ENCODE measurements at places on chromosomes 4 and X.
A peak's percentile ranks its signal among the peaks of the same experiment; 100 is the strongest.

- no peak for DNase-seq
Measured at GRCh38 chr4:56857601-56858309, 36.3 kb upstream of the SPINK2 start.

- DNase-seq: no peak
Measured at GRCh38 chr4:34193451-34194154, 2050.7 kb downstream of the ARAP2 start.

DNA sequence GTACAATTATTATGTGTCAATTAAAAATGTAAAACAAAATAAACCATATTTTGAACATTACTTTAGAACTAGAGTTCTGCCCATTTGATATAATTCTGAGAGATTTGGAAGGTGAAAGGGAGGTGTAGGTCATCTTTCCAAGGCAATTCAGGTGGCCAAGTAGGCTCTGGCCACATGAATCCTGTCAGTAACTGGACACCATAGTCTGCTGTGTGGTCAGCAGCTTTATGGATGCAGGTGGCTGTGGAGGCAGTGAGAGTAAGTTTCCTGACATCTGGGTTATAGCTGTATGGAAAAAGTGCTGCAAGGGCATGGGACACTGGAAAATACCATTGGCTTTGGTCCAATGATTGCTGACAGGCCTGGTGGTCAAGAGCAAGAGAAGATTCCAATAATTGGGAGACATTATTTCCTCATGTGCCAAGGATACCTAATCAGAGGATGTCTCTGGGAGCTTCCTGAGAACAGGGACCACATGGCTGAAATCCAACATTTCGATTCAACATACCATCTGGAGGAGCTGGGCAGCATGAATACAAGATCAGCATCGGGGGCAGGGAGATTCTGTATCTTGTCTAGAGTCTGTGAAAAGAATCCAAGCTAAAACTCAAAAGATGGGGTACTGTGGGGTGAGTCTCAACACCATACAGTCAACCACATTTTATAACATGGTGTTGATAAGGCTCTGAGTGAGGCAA, 523.1 kb downstream of the MID1IP1 start:
- DNase-seq: no peak

GRCh38 chrX:17606231-17606630, 131.1 kb upstream of the SCML1 start:
- DNase-seq: no peak

DNA sequence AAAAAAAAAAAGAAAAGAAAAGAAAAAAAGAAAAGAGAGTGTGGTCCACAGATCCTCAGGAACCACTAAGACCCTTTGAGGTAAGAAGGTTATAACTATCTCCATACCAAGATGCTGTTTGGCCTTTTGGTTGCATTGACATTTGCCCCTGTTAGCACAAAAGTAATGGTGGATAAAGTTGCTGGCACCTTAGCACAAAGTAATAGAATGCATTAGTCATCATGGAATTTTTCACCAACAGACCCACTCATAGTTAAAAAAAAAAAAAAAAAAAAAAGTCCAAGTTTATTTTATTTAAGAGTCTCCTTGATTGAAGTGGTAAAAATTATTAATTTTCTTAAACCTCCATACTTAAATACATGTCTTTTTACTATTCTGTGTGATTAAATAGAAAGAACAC, 78.4 kb upstream of the RBPJ start:
- DNase-seq: no peak

DNA sequence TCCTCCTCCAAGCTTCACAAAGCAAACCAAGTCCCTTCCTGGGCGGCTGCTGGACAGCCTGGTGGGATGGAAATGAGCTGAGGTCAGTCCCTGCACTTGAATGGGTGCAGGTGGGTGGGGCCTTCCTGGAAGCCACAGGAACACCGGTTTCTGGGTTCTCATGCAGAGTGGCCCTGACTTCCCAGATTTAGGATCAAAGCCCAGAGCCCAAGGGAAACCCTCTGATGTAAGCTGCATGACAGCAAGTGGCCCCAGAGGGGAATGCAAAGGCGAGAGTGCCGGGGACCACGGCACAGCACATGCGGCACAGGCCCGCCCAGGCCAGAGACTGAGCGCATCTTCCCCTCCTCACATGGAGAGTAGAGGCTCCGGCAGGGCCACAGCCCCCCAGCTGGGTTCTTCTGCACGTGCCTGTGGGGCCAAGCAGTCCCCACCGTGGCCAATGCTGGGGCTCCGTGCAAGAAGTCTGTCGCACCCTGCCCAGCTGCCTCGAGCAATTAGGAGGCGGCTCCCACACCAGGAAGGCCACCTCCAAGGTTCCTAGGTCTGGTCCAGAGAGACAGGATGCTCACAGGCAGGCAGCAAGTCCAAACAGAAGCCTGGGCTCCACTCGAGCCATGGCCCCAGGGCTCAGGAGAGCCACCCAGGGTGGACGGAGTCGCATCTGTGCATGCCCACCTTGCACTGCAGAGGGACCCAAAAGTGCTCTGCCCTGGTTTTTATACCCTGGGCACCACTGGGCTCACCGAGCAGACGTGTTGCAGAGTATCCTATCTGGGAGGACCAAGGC, 83.0 kb downstream of the HTRA3 start:
- peak; percentile 53 for DNase-seq

DNA sequence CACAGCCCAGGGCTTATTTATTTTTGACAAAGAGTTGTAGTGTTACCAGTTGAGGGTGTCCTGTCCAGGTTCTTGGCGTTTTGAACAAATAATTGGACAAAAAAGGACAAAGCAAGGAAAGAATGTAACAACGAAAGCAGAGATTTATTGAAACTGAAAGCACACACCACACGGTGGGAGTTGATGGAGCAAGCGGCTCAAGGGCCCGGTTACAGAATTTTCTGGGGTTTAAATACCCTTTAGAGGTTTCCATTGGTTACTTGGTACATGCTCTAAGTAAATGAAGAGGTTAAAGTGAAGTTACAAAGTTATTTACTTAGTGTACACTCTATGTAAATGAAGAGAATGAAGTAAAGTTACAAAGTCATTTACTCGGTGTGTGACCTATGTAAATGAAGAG, 27.8 kb upstream of the OPHN1 start:
- DNase-seq: no peak

DNA sequence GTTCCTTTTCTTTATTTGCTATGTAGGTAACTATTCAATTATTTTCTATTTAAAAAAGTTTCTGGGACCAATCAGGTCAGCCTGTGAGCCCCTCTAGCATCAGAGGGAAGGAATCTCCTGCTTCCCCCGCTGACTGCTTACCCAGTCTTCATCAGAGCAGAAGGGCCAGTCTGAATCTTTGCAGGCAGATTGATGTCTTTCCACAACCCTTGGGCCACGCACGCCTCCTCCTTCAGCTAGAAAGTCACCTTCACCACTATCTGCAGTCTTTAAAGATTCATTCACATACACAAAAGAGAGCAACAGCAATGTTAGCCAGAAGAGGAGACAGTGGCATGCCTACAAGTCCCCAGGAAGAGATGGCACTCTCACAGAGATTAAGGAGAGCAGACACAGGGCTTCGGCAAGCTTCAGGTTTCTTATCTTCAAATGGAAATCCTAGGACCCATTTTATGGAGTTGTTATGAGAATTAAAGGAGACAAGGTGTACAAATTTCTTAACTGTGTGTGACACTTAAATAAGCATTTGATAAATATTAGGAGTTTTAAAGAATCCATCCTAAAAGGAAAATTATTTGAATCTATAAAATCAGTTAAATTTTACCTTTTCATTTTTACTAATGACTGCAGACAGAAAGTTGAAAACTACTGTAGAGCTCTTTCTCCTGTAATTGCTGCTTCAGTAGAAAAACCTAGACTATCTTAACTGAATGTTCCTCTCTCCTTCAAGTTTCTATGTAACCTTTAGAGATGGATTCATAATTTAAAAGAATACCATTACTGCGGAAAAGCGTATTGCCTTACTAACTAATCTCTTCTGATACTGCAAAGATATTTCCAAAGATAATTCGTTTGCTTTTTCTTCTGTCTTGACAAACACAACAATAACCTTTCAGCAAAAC, 995 bp downstream of the FGA start:
- DNase-seq: no peak

DNA sequence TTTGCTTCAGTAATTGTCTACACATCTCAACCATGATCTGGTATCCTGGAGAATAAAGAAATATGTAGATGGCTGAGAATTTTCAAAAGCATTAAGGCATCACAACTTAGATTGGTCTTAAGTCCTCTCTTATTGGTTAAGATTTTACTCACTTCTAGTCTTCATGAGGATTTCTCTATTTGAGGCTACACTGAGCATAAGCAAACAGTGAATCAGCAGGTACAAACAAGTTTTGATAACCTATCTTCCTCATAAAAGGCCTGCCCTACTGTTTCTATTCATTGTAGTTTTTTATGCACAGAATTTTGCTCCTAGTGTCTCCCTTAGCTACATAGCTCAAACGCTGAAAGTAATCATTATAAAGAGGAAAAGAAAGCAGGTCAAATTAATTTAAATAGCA, 460.7 kb upstream of the RPS6KA3 start:
- DNase-seq: no peak

DNA sequence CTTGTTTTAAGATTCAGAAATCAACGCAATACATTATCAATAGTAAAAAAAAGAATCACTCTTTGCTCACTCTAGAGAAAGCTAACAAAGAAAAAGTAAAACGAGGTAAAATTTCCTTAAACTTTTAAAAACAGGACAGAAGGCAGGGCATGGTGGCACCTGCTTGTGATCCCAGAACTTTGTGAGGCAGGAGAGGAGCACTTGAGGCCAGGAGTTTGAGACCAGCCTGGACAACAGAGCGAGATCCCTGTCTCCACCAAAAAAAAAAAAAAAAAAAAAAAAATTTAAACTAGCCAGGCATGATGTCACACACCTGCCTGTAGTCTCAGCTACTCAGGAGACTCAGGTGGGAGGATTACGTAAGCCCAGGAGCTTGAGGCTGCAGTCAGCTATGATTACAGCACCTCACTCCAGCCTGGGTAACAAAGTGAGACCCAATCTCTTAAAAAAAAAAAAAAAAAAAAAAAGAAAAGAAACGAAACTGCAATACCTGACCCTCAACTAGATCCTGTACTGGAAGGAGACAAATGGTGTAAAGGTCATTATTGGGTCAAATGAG, 3.5 kb downstream of the CCNI start:
- DNase-seq: no peak

GRCh38 chr4:33025236-33025635, 2305.1 kb downstream of the PCDH7 start:
- DNase-seq: no peak

- no peak for DNase-seq
Measured at GRCh38 chrX:73849073-73849472, 286.1 kb downstream of the CHIC1 start.

DNA sequence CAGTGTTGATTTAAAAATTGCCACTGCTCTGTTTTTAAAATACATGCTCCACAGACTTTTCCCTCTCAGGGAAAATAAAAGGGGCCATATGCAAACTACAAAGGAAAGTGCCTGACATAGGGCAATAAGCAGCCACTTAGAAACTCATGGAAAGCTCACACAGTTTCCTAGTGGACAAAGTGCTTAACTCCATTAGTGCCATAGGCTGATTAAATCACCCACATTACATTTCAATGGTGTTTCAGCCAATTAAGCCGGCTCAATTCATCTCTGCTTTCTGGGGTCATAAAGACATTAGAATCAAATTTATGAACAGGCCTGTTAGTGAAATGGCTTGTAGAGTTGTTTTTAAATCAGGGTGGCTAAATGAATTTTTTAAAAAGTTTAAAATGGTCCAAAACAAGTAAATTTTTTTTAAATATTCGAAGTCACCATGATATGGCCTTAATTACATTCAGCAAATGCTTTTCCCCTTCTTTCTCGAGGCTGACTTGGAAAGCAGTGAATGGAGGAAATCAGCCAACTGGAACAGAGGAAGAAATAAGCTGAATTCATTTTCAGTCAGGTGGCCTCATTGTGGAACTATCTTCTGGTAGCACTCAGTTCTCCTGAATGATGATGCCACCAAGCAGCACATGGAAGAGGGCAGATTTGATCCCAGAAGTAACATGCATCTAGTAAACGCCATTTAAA, 2305.1 kb upstream of the AGA start:
- DNase-seq: no peak

DNA sequence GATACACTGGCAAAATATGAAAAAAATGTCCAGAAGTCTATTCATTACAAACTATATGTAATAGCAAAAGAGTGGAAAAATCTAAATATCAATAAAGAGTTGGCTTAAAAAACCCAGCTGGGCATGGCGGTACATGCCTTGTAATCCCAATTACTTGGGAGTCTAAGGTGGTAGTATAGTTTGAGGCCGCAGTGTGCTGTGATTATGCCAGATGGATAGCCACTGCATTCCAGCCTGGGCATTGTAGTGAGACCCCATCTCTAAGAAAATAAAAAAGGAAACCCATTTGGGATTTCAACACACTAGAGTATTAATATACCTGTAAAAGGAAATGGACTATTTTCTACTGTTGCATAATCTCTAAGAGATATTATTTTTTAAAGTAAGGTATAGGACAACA, 45.4 kb downstream of the AFF1 start:
- no peak for DNase-seq

- DNase-seq: no peak
Measured at GRCh38 chrX:45472968-45473367, 272.3 kb upstream of the DIPK2B start.

- DNase-seq: no peak
Measured at GRCh38 chrX:148314876-148315275, 185.5 kb upstream of the AFF2 start.

DNA sequence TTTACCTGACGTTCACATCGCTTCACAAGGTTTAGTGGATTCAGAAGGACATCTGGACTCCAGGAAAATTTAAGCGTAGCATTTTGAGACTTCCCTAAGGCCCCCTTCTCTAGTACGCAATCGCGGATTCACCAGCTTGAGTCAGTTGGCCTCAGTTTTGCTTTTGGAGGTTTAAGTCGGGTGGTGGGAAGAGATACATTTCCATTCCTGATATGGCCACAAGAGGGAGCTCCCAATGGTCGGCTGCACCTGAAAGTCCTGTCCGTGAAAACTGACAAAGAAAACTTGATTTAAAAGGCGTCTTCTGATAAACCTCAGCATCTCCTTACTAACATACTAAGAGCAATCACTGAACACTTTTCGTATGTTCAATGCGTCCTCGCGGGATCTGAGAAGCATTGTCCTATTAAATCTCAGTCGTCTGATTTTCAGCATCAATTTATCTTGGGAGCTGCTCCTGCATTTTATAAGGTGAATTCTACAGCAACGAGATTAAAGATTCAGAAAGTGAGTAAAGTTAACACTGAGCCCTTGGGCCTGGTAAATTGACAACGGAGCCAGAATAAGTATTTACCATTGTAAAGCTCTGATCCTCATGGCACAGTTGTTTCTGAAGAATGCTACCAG, 50.6 kb downstream of the LGI2 start:
- DNase-seq: peak; percentile 73

GRCh38 chr4:122150931-122151330, 1.2 kb upstream of the BLTP1 start:
- DNase-seq: no peak

DNA sequence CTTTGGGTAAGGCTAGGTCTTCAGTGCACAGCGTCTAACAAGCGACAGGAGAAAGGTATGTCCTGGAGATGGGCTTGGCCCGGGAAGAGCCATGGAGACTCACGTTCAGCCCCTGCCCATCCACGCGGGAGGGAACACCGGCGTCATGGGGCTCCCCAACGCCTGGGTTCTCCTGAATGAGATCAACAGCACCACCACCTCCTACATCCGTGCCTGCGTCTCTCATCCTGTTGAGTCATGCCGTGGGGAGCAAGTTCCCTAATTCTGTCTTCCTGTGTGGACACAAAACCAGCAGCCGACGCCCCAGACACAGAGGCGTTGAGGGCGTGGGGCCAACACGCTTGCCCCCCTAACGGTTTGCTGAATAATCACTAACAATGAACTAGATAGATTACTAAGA, 20.1 kb upstream of the IL3RA start:
- peak; percentile 66 for DNase-seq

- DNase-seq: no peak
Measured at GRCh38 chrX:29432534-29432933, 782.8 kb upstream of the MAGEB2 start.

GRCh38 chr4:87255755-87256154, 35.3 kb upstream of the KLHL8 start:
- no peak for DNase-seq
